Naive thymus-derived CD8-positive, alpha-beta T cell (primary cell): ENCODE measurements at places on chromosomes 11 and 22. TPM values are rescaled to one million over a fixed set of nuclear protein-coding genes. Genes with fewer than 3 reads are reported as not detected.

- no peak for DNase-seq
Observed at GRCh38 chr22:41271787-41272186, 14.2 kb downstream of the RANGAP1 start.

DNA sequence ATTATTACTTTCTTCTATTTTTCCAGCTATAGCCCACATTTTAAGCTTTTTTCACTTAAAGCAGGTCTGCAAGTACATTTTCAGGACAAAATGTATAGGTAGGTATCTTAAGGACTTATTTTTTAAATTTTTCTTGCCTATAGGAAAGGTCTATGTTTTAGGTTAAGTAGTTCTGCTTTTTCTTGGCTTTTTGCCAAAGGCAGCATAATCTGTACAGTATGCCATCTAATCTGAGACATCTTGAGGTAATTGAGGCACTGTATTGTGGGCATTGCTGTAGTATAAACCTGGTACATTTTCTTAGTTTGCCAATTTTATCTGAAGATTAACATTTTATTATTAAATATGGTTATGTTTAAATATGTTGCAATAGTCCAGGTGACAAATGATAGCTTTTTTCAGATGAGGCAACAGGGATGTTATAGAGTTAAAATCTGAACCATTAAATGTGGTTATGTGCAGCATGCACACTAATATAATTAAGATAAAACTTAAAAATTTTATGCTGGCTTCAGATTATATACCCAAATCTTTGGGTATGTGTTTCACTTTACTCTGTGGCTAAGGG, 42.9 kb downstream of the QSER1 start:
- DNase-seq = no peak

- no peak for DNase-seq
Observed at GRCh38 chr11:108926171-108926840, 261.4 kb downstream of the DDX10 start.

- no peak for DNase-seq
Observed at GRCh38 chr11:78312712-78313111, 104.9 kb downstream of the GAB2 start.

DNA sequence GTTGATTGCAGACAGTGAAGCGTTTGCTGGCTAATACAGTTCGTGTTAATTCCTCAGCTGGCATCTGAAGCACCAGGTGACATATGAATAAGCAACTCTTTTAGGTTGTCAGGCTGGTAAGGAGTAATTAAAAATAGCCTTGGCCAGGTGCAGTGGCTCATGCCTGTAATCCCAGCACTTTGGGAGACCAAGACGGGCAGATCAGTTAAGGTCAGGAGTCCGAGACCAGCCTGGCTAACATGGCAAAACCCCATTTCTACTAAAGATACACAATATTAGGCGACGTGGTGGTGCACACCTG, 74.9 kb downstream of the CECR2 start:
- no peak for DNase-seq

- no peak for DNase-seq
Observed at GRCh38 chr11:113895367-113896155, 9.0 kb upstream of the HTR3B start.

GRCh38 chr11:86660088-86660487, 12.3 kb downstream of the ME3 start:
- DNase-seq = no peak

GRCh38 chr22:50548040-50548920, 2.6 kb downstream of the KLHDC7B start:
- DNase-seq = peak; percentile 57

DNA sequence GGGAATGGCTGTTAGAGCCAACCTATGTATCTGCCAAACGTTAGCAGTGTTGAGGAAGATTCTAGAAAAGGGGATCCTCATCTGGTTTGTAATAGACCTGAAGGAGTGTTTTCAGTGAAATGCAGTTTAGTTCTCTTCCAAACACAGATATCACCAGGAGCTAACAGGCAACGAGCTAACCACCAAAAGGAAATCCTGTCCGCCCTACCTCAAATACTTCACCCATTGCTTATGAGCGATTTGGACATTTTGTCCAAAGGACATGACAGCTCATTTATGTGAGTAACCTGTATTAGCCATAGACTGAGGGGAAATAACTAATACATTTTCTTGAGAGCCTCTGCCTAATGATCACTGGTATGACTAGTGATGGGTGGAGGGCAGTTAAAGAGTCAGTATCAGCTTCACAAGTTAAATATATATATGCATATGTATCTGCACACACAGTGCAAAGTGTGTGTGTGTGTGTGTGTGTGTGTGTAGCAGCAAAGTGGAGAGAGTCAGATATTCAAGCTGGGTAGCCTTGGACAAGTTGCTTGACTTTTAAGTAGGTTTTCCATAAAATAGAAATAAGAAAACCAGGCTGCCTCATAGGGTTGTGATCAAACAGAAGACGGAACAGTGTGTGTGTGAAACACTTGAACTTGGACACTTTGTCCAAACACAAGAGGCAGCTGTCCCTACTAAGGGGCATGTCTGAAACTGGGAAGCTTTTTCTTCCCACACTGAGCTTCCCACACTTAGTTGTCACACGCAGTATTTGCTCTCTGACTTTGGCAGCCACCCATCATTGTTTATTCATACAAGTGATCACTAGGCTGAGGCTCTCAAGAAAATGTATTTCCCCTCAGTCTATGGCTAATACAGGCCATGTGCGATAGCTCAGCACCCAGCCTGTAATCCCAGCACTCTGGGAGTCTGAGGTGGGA, 940 bp upstream of the C11orf91 start:
- DNase-seq = no peak

DNA sequence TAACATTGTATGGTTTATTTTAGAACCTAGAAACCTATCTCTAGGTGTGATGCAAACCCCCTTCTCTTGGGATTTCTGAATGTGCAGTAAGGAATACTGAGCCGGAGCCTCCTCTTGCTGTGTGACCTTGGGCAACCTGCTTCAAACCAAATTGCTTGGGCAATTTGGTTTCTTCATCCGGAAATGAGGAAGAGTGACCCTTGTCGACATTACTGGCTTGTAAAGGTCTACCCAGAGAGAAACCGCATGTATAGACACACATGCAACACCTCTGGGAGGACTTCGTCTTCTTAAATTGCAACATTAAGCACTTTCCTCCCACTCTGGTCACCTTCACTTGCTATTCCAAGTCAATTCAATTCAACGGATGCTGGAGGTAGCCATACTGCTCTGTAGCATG, 19.6 kb upstream of the TP53I11 start:
- no peak for DNase-seq

DNA sequence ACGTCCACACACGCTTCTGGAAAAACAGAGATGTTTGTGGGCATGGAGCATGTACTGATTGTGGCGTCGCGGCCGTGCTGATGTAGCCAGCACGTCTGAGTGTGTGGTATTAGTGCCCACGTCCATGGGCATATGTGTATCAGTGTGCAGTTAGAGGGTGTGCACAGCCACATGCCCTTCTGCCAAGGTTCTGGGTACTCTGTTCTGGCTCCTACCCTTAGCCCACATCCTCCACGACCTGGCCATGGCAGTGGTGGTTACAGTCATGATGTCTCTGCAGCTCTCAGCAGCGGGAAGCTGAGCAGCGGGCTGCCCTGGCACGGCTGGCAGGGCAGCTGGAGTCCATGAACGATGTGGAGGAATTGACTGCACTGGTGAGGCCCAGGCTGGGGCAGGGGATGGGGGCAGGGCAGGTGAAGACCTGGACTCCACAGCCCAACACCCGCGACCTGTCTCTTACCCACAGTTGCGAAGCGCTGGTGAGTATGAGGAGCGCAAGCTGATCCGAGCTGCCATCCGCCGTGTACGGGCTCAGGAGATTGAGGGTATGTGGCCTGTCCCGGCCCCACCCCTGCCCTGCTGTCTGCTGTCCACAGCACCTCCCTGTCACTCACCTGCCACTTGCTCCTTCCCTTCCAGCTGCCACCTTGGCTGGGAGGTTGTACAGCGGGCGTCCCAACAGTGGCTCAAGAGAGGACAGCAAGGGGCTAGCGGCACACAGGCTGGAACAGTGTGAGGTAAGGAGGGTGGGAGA, 7.3 kb downstream of the SMTN start:
- DNase-seq = no peak

GRCh38 chr11:88384004-88384668, 46.6 kb upstream of the CTSC start:
- DNase-seq = no peak

GRCh38 chr11:69493931-69494821, 12.7 kb downstream of the LINC01488 start:
- DNase-seq = no peak

GRCh38 chr11:65593518-65594414, 1.8 kb downstream of the KCNK7 start:
- peak; percentile 59 for DNase-seq

- DNase-seq = no peak
Observed at GRCh38 chr11:62958547-62959421, 26.0 kb downstream of the SLC22A6 start.

DNA sequence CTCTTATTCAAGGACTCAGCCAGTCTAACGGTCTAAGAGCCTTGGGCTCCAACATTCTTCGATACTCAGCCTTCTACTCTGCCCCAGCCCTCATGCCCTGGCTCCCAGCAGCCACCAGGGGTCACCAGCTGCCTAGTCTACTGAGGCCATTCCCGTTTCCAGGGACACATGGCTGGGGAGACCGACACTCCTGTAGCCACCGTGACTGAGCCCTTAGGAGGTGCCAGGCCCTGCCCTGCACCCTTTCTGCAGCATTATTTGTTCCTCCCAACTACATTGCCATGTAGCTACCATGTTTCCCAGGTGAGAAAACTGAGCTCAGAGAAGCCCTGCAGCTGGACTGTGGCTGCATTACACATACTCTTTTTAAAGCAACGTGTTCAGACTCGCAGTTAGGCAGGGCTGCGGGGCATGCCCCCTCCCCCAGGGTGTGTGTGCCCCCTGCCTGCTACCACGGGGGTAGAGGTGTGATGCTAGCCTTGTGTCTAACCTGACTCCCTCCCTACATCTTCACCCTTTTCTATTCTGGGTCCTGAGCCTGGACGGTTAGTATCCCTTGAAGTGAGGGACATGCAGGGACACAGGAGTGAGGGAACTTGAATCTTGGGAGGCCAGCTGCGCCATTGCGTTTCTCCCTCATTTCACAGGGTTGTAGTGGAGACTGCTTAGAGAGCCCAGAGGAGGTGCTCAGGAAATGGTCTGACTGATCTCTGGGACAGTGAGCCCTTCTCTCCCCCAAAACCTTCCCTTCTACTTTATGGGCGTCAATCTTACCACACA, 17.5 kb downstream of the ATG16L2 start:
- DNase-seq = peak; percentile 21

- DNase-seq = no peak
Observed at GRCh38 chr11:70727899-70728620, 329.7 kb downstream of the CTTN start.

GRCh38 chr22:46287873-46288751, 8.6 kb upstream of the GTSE1 start:
- DNase-seq = no peak

DNA sequence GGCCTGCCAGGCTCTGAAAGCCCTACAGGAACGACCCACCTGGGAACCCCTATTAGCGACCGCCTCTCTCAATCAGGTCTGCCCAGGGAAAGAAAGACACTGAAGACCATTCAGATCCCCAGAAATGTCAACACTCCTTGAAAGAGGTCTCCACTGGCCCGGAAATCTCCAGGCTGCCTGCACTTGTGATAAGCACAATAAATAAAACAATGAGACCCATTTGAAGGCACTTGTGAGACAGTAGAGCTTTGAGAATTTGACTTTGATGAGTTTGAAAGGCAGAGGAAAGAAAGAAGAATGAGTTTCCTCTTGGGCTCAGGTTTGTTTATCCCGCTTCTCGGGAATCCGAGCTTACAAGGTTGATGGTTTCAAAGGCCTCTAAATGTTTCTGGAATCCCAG, 416.3 kb downstream of the BUD13 start:
- DNase-seq = no peak

MUC6 gene
- not detected for total RNA-seq

APOL4 gene
- total RNA-seq = not detected

PRG3 gene
- total RNA-seq = not detected

GP1BB gene
- not detected for total RNA-seq

CRYBB2 gene
- total RNA-seq = not detected

CBY1 gene
- 36.7 TPM for total RNA-seq

SPON1 gene
- total RNA-seq = 18.9 TPM

MIF gene
- total RNA-seq = 208 TPM

OR5P2 gene
- not detected for total RNA-seq

GTSE1 gene
- total RNA-seq = 0.68 TPM

OR51I1 gene
- total RNA-seq = not detected

OR52I1 gene
- total RNA-seq = not detected

CD3D gene
- 362 TPM for total RNA-seq

EFCAB6 gene
- total RNA-seq = 1.7 TPM
